ENCODE measurements at places on chromosomes 16 and 17.

DNA sequence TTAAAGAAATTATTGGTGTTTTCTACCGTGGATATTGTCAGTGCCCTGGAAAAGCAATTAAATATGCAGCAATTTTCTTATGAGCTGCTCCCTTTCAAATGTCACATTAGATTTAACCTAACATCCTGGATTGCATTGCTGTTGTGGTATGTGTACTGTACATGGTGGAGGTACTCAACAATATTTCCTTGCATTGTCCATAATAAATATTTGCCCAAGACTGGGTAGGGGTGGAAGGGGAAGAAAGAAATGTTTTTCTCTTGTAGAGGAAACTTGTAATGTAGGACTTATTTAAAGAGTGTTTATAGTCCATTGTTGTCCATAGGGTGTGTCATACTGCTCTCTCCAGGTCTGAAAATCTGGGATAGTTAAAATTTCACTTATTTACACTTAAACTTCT, 346.2 kb upstream of the TBX2 start:
- DNase-seq, result no peak

DNA sequence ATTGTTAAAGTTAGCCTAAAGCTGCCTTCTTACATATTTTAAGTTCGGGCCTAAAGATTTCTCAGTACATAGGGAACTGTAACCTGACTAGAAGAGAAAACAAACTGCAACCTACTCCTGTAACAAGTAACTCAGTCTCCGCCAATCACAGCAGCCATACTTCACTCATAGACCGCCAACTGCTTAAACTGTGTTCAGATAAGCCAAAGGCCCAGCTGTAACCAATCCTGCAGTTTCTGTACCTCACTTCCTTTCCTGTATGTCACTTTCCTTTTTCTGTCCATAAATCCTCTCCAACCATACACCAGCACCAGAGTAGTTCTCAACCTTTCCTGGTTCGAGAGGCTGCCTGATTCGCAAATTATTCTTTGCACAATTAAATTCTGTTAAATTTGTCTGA, 41.5 kb downstream of the GLG1 start:
- DNase-seq, result no peak

- no peak for DNase-seq
Measured at GRCh38 chr17:63447471-63448009, 1.4 kb upstream of the CYB561 start.

GRCh38 chr17:4908711-4909496, 6.0 kb upstream of the CHRNE start:
- DNase-seq, result peak; percentile 85

- no peak for DNase-seq
Measured at GRCh38 chr16:21130811-21131210, 19.8 kb downstream of the DNAH3 start.

DNA sequence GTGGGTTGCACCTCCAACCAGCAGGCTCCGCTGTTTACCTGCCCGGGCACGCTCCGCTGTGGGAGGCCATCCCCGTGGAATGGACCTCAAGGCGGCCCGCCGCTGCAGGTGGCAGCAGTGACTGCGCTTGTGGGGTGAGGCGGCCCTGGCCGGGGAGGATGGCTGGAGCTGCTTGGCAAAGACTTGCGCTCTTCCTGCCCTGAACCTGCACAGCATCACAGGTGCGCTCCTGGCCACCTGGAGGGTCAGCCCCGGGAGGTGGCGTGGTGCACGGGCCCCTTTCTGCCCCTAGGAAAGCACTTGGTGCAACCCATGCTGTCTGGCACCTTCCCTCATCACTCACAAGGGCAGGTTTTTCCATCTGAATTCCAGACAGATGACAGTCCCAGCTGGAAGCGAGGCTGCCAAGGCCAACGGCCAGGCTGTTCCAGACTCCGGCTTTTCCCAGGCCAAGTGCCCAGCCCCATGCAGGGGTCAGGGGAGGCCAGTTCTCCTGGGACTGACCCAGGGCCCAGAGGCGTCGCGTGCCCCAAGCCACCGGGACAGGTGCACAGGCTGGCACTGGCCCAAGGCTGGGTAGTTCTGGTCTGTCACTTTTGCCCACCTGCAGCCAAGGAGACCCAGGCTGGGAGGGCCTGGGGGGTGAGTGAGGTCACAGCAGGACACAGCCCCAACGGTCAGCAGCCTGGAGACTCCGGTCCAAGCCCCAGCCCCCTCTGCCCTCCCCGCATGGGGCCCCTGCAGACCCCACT, 13.3 kb downstream of the UTS2R start:
- DNase-seq, result no peak

GRCh38 chr16:324451-325334, 27.8 kb downstream of the AXIN1 start:
- peak; percentile 73 for DNase-seq

GRCh38 chr17:8649157-8650118, 18.9 kb upstream of the MYH10 start:
- DNase-seq, result no peak

GRCh38 chr17:40598619-40599467, 33.6 kb upstream of the CCR7 start:
- DNase-seq, result peak; percentile 89

DNA sequence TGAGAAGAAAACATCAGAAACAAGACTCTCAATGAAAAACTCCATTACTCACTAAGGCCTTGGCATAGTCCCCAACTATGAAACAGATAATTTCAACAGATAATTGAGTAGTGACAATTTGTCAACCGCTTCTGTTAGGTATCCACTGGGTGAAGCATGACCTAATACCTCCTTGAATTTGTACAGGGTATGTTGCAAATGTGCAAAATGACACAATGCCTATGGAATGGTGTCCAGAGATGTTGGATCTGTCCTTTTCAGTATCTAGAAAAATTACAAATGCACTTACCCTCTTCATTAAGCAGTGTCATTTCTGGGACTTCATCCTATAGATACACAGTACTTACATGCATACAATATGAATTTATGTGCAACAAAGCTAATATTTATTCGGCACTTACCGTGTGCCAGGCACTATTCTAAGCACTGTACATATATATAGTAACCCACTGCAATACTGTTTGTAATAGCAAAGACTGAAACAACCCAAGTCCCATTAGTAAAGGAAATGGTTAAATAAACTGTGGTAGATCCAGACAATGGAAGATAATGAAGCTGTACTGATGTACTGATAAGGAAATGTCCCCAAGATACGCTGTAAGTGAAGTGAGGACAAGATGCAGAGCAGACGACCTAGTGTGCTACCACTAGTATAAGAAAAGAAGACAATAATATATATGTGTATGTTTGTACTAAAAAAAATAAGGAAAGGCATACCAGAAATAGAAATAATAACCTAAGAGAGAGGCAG, 21.4 kb upstream of the SLC6A4 start:
- DNase-seq, result no peak

DNA sequence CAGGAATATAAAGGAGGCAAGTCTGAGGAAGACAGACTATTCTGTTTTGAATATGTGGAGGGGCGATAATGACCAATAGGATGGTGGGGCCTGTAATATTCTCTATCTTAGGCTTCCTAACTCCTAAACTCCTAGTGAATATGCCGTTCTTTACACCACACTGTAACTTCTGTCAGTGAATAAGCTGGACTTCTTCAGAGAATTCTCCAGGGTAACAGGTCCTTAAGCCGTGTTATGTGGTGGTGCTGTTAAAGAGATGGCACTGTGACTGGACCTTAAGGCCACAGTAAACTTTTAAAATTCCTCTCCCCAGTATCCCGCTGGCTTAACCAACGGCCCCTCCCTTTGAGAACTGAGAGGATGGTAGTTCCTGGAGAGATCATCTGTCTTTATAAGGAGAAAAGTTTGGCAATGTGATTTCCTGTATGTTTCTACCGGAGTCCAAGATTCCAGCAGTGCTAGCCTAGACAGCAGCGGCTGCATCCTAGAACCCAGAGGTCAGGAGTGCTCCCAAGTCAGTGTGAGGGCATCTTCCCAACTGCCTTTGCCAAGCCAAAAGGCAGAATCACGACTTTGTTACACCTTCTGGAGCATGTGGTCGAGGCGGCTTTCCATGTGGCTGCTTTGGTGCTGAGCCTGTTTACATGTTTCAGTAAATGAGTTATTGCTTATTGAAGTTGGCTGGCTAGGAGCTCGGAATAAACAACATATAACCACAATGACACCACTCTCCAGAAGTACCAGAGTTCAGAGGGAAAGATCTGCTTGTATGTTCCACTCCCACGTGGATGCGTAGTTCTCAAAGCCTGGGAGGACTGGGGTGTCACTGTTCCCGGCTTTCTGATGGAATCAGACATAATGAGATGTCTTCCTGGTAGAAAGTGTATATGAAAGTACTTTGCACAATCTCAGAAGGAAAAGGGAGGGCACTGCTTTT, 41.0 kb downstream of the TUBD1 start:
- DNase-seq, result no peak

GRCh38 chr17:3009411-3009920, 53.9 kb downstream of the OR1D5 start:
- no peak for DNase-seq

DNA sequence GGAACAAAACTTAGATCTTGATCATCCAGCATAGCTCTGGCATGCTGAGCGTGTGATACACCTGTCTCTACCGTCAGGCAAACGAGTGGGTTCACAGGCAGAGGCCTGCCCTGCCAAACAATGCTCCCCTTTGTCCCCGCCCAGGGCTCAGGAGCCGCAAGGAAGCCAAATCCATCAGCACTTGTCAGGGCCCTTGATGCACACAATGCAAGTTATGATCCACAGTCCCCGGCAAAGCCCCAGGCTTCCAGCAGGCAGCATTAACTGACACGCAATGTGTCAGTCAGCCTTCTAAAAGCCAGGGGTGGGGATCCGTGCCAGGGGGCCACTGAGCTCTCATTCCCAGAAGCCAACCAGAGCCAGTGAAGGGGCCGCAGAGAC, 460.9 kb downstream of the SLC39A11 start:
- DNase-seq, result no peak

DNA sequence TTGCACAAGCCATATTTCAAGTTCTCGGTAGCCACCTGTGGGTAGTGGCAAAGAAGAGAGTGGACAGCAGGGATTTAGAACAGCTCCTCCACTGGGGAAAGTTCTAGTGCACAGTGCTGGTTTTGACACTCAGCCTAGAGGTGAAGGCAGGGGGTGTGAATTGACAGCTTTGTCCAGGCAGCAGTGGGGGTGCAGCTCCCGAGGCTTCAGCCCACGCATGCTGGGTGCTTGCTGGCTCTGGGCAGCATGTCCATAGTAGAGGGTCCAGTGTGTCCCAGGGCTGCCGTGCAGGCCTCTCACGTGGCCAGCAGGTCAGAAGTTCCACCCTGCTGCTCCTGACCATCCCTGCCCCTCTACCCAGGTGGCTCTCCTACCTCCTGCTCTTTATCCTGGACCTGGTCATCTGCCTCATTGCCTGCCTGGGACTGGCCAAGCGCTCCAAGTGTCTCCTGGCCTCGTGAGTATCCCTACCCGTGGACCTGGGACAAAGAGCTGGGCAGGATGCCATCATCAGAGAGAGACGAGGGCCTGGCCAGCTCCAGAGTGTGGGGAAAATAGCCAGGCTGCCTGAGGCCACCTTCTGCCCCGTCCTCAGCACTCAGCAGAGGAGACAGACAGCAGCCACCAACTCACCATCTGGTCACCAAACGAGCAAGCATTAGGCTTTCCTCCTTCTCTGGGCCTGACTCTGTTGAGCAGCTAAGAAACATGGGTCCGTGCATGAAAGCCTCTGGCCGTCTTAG, 29.8 kb downstream of the TTYH2 start:
- no peak for DNase-seq

DNA sequence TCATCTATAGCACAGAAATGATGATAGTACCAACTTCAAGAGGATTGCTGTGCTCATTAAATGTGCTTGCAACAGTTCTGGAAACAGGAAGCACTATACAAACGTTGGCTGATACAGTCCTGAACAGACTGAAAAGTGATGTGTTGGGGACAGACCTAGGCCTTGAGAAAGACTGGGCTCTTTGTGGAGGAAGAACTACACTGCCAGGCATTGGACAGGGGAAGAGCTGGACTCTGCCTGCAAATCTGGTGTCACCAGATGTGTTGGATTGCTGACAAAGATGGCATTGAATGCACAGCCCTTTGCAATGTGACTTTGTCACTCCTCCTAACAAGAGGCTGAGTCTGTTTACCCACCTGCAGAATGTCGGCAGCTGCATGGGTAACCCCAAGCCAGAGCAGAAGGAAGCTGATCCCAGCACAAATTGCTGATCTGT, 12.4 kb upstream of the ST6GALNAC2 start:
- no peak for DNase-seq

GRCh38 chr16:19265380-19265930, 20.1 kb upstream of the CLEC19A start:
- DNase-seq, result no peak

DNA sequence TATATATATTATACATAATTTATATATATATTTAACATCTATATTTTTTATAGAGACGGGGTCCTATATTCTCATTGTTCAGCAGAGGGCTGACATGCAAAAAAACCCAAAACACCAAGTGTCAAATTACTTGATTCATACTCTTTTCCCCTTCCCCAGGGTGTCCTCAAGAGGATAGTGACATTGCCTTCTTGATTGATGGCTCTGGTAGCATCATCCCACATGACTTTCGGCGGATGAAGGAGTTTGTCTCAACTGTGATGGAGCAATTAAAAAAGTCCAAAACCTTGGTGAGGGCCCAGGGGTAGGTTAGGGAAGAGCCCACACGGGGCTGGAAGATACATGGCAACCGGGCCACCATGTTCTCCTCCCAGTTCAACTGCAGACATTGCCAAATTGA, 11.0 kb downstream of the ITGAM start:
- no peak for DNase-seq

DNA sequence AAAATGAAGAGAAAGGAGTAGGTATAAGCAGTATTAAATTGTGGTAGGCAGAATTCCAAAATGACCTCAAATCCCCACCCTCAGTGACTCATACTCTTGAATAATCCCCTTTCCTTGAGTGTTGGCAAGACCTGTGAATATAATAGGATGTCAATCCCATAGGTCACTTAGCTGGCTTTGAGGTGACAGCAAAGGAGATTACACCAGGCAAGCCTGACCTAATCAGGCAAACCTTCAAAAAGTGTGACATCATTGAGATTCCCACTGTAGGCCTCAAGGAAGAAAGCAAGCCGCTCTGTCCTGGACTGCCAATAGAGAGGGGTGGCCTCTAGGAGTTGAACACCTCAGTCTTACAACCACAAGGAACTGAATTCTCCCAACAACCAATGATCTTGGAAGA, 535.2 kb downstream of the RBFOX1 start:
- no peak for DNase-seq

- no peak for DNase-seq
Measured at GRCh38 chr17:40548491-40548981, 16.7 kb downstream of the CCR7 start.

- DNase-seq, result no peak
Measured at GRCh38 chr17:7124923-7125322, 10.3 kb upstream of the ASGR2 start.

GRCh38 chr17:72397687-72398086, 276.9 kb downstream of the SOX9 start:
- DNase-seq, result no peak

GRCh38 chr17:79562931-79563210, 48.0 kb downstream of the RBFOX3 start:
- no peak for DNase-seq

DNA sequence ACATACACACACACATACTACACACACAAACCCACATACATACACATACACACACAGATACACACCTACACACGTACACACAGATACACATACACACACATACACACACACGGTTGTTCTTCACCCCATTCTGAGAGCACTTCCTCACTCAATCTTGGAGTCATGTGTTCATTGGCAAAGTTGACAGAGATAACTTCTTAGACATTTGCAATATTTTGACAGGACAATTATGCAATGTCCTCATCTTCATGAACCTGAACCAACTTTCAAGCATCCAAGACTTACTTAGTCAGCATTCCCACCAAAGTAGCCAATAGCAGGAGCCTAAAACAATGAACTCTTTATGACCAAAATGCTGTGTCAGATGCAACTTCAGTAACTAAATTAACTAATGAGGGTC, 77.1 kb upstream of the DNAH17 start:
- DNase-seq, result no peak
